H54 (cell line): ENCODE measurements at places on chromosomes 12 and 14.
A peak's percentile ranks its signal among the peaks of the same experiment; 100 is the strongest.

- no peak for DNase-seq
Observed at GRCh38 chr12:87678453-87678852, 350.7 kb downstream of the C12orf50 start.

DNA sequence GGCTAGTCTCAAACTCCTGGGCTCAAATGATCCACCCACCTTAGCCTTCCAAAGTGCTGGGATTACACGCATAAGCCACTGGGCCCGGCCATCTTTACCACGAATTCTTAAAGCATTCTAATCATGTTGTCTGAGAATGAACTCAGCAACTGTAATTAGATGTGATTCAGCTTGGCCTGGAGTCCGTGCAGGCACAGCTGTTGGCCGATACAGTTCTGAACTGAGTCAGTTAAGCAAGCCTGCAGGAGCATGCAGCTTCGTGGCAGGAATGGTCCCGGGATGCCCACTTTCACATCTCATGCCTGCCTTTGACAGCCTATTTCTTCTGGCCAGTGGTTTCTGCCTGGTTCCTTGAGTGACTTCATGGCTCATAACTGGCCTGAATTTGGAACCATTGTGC lies 194.1 kb downstream of the ANO6 start:
- no peak for DNase-seq

GRCh38 chr12:42420395-42420794 lies 94.4 kb downstream of the PPHLN1 start:
- DNase-seq: no peak

DNA sequence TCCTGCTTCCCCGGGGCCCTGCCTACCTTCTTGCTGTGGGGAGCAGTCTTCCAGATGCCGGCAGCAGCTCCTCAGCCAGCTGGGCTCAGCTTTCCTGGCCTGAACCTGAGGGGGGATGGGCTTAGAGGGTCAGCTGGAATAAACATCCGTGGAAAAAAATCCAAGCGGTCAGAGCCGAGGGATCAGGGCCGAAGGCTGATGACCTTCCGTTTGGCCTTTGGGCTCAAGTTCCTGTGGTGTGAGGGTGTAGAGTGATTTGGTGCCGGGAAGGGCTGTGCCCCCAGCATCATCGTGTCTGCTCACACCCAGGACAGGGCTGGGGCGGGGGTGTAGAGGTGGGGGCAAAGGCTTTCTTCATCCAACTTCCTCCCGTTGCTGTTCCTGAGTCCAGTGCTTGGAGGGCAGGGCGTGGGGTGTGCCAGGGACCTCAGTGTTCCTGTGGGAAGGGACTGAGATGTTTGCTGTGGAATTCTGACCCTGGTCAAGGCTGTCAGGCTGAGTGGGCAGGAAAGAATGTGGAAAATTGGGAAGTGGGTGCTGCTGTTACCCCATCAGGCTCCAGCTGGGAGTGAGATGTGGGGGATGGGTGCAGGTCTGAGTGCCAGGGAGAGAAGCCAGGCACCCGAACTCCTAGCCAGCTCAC lies 2.6 kb downstream of the SMIM41 start:
- DNase-seq: no peak

GRCh38 chr12:28893856-28894255 lies 255.2 kb upstream of the FAR2 start:
- DNase-seq: no peak

GRCh38 chr12:49332891-49333371 lies 4.1 kb downstream of the C1QL4 start:
- no peak for DNase-seq

GRCh38 chr14:106372870-106373652 lies 846.7 kb downstream of the TMEM121 start:
- DNase-seq: peak; percentile 22

GRCh38 chr14:75295061-75295461 lies 16.4 kb downstream of the FOS start:
- DNase-seq: no peak
